ENCODE measurements at places on chromosomes 6 and 20.

DNA sequence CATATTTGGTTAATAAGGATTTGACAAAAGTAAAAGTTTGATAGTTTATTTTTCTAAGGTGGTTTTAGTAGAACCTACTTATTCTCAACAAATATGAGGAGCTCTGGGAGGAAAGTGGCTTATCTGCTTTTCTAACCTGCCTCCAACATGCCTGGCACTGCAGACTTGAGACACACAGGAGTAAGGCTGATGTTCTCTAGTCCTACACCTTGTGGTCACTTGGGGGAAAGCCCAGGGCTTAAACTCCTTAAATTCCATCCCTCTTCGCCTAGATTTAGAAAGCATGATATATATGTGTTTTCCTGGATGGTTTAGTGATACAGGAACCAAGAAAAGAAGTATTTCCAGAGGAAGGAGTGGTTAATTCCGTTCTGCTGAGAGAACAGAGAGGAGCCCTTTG lies 39.9 kb upstream of the SAMD5 start:
- no peak for DNase-seq

- no peak for DNase-seq
Measured at GRCh38 chr6:9295644-9296043, 860.3 kb upstream of the SLC35B3 start.

GRCh38 chr6:20335872-20336271 lies 65.8 kb upstream of the E2F3 start:
- DNase-seq: no peak

GRCh38 chr6:878179-878578 lies 185.2 kb upstream of the EXOC2 start:
- no peak for DNase-seq

DNA sequence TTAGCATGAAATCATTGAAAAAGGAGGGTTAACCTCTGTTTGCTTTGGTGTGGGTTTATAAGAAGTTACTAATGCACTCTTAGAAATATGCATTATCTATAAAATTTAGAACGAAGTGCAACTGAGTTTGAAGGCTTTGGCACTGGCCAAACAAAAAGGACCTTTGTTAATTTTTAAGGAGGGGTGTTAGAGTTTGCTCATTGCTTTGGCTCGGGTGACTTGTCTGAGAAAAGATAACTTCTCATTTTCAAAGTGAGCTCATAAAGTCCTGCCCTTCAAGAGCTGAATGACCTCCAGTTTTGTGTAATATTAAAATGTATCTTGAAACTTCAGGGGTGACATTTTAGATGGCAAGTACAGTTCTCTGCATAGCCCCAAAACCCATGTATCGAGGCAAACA lies 25.9 kb downstream of the NEDD9 start:
- no peak for DNase-seq

GRCh38 chr6:151763938-151764680 lies 43.4 kb upstream of the ESR1 start:
- DNase-seq: no peak

DNA sequence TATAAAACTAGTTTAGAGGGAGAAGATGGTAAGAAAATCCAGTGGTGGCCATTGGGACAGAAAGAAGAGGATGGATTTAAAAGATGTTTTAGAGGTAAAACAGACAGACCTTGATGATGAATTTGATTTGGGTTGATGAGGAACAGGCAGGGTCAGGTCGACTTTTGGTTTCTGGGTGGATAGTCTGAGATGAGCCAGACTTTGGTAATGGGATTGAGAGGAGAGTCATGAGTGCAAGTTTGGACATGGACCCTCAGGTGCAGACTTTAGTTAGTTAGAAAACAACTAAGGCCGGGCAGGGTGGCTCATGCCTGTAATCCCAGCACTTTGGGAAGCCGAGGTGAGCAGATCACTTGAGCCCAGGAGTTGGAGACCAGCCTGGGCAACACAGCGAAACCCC lies 257.9 kb downstream of the MAFB start:
- no peak for DNase-seq

GRCh38 chr6:142839686-142840040 lies 105.3 kb downstream of the HIVEP2 start:
- DNase-seq: no peak

DNA sequence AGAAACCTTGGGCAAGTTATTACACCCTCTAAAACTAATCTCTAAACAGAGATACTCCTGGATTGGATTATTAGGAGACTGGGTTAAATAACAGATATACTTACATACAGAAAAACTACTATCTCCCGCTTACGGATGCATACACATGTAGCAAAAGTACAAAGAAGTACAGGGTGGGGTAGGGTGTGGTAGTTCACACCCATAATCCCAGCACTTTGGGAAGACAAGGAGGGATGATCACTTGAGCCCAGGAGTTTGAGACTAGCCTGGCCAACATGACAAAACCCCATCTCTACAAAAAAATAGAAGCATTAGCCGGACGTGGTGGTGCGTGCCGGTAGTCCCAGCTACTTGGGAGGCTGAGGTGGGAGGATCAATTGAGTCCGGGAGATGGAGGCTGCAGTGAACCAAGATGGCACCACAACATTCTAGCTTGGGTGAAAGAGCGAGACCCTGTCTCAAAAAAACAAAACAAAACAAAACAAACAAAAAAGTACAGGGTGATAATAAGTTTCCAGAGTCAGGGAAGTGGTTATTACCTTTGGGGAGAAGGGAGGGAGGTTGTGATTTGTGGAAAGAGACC lies 8.1 kb downstream of the PIM1 start:
- no peak for DNase-seq

DNA sequence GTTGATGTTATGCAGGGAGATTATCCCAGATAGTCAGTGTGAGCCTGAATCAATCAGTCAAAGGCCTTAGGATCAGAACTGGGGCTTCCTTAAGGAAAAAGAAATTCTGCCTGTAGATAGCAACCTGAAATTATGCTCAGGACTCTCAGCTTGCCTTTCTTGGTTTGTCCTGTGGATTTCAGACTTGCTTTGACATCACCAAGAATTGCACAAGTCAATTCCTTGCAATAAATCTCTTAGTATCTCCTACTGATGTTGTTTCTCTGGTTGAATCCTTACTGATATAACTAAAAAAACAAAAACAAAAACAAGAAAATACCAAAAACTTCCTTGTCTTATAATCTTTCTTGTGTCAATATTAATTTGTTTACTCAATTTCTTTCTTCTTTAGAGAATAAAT lies 258.9 kb upstream of the TCF21 start:
- no peak for DNase-seq

DNA sequence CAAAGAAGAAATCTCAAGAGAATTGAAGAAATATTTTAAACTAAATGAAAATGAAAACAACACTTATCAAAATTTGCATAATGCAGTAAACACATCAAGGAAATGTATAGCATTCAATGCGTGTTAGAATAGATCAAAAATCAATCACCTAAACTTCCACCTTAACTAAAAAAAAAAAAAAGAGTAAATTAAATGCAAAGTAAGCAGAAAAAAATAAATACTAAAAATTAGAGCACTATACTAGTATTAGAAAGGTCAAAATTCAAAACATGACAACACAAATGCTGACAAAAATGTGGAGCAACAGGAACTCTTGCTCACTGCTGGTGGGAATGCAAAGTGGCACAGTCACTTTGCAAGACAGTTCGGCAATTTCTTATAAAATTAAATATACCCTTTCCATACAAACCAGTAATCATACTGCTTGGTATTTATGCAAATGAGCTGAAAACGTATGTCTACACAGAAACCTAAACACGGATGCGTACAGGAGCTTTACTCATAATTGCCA lies 103.8 kb downstream of the KIF16B start:
- no peak for DNase-seq

DNA sequence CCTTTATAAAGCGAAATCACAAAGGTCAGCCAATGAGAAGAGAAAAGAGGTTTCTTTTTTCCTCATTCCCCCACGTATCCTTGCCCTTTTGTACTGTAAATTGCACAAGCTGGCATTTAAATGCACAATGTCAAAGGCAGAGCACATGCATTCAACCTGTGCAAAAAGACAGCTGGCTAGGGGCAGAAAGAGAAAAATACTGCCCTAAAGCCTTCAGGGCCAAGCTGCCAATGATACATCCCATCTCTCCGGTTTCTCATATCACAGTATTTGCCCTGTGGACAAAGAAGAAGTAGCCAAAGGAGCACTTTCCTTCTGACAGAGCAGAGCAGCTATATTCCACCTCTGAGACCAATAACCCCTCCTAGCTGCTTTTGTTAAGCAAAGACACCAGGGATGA lies 219.2 kb downstream of the TRDN start:
- no peak for DNase-seq

GRCh38 chr6:106530026-106530425 lies 99.3 kb downstream of the RTN4IP1 start:
- DNase-seq: no peak

DNA sequence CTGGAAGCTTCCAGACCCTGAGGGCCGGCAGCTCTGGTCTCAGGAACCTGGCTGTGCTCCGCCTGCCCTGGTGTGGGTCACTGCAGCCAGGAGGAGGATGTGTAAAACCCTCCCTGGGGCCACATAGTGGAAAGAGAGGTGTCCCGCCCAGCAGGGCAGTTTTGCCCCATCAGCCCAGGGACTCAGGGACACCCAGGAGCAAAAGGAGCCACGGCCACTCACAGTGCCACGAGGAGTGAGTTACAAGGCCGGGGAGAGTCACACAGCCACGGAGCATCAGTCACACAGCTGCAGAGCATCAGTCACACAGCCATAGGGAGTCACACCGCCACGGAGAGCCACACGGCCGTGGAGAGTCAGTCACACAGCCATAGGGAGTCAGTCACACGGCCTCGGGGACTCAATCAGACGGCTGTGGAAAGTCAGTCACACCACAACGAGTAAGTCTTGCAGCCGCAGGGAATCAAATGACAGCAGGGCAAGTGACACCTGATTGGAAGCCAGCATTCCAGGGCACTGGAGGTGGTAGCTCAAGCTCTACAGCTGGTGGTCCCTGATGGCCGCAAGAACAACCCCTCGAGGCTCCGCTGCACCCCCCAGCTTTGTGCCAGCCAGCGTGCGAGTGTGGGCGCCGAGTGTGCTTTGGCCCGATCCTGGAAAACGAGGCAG lies 60.9 kb downstream of the DLL1 start:
- DNase-seq: no peak

DNA sequence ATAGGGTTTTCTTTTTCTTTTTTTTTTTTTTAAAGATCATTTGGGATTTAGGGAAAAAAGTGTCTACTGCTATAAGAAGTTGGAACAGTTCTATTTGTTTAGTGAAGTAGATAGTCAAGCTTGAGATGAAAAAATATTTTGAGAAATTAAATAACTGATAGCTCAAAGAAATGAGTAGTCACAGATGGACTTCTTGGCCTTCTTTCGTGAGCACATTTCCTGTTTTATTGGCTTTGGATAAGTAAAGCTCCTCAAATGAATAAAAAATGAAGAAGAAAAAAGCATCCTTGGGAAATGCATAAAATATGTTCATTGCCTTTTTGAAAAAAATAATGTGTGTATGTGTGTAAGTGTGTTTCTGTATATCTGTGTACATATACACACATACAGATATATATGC lies 515.9 kb downstream of the GRIK2 start:
- DNase-seq: no peak

DNA sequence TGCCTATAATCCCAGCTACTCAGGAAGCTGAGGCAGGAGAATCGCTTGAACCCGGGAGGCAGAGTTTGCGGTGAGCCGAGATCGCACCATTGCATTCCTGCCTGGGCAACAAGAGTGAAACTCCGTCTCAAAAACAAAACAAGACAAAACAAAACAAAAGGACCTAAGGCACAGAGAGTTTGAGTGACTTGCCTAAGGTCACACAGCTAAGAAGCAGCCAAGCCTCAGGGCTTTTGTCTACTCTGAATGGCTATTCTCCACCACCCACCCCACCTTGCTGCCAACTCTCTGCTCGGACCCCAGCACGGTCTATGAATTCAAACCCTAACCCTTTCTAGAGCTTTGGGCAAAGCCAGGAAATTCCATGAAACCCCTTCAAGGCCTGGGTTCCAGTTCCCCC lies 19.1 kb upstream of the TTPAL start:
- DNase-seq: no peak

DNA sequence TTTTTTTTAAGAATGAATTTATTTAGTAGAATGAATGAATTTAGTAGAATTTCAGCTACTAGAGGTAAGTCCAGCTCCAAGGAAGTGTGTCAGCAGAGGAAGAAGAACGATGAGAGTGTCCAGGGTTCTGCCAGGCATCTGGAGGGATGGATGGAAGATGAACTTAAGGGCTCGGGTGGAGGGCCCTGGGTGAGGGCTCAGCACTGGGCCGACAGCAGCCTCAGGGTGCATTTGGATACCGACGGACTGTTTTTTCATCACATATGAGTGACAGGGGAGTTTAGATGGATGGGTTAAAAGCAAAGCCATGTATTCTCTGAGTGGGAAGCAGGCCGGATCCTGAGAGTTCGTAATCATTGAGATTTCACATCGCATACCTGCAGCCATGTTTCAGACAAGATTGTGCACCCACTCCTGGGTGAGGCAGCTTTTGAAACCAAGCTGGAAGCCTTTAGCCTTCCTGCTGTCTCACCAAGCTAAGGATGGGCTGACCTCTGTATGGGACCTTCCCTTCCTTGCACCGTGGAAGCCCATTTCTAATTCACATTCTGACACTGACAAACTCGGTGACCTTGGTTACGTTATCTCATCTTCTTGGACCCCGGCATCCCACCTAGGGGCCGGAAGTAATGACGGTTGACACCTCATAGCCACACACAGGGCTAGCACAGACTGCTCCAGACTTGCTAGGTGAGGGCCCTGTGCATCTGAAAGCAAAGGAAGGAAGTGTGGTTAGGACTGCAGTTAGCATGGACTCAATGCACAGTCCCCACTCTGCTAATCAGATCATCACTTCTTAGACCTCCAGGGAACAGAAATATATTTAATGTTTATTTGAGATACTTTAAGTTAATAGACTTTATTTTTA lies 228.5 kb downstream of the SLC24A3 start:
- DNase-seq: no peak

DNA sequence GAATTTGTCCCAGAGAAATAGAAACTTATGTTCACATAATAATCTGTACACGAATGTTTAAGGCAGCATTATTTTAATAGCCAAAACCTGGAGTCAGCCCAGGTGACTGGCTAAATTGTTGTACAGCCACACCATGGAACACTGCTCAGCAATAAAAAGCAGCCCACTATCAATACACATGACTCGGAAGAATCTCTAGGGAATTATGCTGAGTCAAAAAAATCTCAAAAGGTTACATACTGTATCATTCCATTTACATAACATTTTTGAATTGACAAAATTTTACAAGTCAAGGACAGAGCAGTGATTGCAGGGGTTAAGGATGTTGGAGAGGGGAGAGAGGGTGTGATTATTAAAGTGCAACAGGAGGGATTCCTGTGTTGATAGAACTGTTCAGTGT lies 163.4 kb downstream of the UBE3D start:
- DNase-seq: no peak

DNA sequence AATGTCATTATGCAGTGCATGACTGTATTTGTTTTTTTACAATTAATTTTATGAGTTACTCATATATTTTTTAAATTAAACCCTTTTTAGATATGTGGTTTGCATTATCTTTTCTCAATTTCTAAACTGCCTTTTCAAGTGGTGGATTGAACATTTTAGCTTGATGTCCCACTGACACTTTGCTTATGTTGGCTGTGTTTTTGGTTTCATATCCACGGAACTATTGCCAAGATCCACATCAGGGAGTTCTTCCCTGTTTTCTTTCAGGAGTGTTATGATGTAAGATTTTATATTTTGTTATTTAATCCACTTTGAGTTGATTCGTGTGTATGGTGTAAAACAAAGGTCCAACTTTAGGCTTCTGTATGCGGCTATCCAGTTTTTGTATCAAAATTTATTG lies 1144.9 kb upstream of the EYS start:
- DNase-seq: no peak

- no peak for DNase-seq
Measured at GRCh38 chr6:38508894-38509293, 130.8 kb downstream of the BTBD9 start.
